DMS153 (cell line): ENCODE measurements at places on chromosomes 6 and 20.
A peak's percentile ranks its signal among the peaks of the same experiment; 100 is the strongest.

DNA sequence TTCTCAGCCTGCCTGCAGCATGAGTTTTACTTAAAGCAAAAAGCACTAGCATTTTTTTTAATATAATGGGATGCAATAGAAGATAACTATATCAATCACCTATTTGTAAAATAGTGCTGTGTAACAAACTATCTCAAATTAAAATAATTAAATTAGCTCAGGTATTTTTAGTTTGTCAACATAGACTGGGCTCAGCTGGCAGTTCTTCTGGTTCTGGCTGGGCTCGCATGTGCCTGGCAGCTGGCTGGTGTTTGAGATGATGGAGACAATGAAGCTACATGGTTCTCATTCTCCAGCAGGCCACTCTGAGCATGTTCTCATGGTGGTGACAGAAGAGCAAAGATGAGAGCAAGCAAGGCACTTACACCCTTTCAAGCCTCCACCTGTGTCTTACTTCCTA is 181.0 kb downstream of the PLCB1 start:
- DNase-seq, result no peak

- DNase-seq, result no peak
These were observed 417 bp downstream of the PRRT1 start for GRCh38 chr6:32151181-32151862.

- DNase-seq, result no peak
These were observed 109.8 kb downstream of the CHD6 start for GRCh38 chr20:41508335-41508734.

DNA sequence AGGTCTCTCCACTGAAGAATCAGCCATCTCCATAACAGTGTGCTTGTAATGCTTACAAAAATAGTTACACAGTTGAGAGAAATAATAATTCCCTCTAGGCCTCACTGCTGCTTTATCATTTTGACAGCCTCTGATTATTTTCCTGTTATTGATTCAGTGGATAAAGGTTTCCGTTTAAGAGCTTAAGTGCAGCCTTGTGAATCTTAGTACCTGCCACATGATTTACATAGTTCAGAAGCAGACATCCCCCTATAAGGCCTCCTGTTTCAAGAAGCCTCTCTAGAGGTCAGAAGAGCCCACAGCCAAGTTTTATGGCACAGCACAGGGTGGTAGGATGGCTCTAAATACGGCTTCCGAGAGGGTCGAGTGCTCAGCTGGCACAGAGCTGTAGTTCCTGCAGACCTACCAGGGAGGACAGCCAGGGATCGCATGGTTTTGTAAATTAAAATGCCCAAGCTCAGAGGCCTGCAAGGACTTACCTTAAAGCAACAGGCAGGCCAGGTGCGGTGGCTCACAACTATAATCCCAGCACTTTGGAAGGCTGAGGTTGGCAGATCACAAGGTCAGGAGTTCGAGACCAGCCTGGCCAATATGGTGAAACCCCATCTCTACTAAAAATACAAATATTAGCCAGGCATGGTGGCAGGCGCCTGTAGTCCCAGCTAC is 17.6 kb upstream of the PYGB start:
- DNase-seq, result no peak

- DNase-seq, result no peak
These were observed 425.1 kb upstream of the SULF2 start for GRCh38 chr20:48210111-48211027.

GRCh38 chr6:96469312-96469711 is 52.3 kb upstream of the UFL1 start:
- DNase-seq, result no peak

DNA sequence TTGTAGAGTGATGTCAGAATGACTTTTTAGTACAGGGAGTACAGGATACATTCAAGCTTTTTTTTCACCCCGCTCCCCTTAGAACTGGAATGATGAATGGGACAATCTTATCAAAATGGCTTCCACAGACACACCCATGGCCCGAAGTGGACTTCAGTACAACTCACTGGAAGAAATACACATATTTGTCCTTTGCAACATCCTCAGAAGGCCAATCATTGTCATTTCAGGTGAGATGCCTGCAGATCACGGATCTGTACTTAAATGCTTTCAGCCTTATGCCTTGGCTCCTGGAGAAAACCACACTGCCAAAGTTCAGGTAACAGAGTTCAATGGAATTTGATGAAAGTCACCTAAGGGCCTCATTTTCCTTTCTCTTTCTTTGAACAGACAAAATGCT is 8.5 kb downstream of the TNFAIP3 start:
- no peak for DNase-seq

DNA sequence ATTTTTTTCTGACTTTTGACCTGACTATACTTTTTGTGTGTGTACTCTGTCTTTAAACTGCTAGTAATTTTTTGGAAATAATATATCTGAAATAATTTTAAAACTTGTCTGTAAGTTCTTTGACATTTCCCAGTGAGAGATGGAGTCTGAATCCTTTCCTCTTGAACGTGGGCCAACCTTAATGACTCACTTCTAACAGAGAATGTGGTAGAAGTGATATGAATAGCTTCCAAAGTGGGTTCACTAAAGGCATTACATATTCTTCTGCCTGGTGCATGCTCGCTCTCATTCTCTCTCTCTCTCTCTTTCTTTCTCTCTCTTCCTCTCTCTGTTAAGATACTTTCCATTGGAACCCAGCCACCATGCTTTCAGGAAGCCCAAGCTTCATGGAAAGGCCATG is 108.7 kb upstream of the FERMT1 start:
- DNase-seq, result no peak

DNA sequence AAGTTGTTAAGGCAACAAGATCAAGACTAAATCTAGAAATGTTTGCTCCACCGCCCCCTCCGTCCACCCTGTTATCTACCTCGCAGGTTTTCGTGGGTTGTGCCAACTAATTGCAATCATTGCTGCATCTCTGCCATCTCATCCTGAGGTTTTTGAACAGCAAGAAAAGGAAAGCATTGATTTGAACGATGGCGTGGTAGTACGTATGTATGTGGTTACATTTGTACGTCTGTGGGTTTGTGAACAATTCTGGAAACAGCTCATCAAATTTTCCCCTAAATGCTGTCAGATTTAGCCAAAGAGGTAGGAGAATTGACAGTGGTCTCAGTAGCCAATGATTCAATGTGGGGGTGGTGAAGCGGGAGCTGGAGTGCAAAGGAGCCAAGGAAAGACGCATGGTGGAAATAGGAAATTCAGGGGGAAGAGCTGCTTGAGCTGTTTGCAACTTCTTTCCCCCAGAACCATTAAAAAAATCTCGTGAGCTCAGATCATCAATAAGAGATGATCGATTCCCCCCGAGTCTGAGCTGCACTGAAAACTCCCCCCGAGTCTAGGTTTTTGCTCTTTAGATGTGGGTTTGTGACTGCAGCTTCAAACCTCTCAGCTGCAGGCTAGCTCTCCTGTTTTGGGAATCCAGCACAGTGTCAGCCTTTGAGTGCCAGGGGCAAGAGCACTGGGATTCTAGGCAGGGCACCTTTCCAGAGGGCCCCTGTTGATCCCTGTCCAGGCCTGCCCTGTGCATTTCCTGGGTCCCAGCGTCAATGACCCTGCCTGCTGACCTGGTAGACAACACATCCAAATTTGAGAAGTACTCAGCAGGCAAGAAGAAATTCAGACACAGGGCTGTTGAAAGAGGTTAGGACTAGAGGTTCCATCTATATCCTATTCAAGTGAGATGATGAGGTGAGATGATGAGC is 72.6 kb upstream of the LY86 start:
- no peak for DNase-seq

DNA sequence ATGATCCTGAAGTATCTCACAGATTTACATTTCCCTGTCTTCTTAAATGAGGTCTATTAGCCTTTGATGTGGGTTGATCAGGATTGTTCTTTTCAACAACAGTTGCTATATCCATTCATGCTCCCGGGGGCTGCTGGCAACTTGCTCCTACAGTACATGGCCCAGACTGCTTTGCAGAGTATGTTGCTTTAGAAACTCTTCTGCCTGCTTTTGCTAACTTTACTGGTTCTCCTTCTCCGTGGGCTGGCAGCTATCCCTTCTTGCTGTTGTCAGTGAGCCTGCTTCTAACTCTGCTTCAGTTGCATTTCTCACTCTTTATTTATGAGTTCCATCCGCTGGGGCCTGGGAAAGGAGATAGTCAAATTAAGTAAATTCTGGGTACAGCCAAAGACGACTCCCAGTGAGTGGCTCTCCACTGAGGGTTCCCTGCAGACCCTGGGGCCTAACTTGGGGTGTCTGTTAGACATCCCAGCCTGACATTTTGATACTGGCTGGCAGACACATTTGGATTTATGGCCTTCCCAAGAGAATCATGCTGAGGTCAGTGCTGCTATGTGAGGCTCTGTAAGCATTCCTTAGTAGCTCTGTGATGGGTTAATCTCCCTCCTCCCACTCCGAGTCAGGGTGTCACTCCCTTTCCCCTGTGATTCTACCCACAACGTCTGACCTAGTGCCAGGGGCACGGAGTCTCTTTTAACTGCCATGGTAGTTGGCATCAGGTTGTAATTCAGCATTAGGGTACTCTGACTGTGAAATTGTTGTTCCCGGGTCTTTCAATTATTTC is 73.6 kb downstream of the SLX4IP start:
- no peak for DNase-seq

GRCh38 chr6:66184091-66184490 is 477.1 kb upstream of the EYS start:
- no peak for DNase-seq

GRCh38 chr6:36897609-36898008 is 11.9 kb downstream of the C6orf89 start:
- no peak for DNase-seq

DNA sequence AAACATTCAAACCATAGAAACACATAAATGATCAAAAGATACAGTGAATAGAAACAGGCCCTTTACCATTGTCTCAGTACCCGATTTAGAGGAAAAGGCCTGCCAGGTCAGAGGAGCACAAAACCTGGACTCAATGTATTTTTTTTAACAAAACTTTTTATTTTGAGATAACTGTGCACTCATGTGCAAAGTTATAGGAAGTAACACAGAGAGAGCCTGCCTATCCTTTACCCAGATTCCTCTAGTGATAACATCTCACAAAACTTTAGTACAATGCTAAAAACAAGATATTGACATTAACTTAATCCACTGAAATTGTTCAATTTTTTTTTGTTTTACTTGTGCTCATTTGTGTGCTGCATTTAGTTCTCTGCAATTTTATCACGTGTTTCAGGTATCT is 36.8 kb upstream of the SAMD3 start:
- no peak for DNase-seq

DNA sequence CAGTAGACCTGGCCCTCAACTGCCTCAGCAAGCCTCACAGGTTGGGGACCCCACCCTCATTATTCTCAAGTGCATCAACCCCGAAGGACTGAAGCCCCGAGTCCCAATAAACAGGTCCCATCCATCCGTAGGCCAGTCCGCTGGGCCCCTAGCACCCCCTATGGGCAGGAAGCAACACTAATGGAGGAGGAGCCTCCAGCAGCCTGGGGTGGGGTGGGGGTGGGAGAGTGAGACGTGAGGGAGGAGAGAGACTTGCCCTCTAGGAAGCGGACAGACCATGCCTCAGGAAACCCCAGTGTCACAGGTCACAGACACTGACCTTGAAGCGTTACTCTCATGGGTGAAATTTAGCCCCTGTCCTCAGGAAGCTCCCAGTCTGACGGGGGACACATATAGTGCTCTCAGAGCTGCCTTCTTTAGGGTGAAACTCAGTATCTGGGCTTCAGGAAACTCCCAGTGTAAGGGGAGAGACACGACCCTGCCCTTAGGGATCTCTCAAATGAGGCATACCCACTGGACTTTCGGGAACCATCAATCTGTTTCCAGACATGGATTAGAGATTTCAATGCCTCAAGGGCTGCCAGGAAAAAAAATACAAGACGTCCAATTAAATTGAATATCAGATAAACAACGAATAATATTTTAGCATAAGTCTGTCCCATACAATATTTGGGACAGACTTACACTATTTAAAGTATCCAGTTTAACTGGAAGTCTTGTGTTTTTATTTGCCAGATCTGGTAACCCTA is 125.8 kb downstream of the MRPL14 start:
- peak; percentile 41 for DNase-seq

DNA sequence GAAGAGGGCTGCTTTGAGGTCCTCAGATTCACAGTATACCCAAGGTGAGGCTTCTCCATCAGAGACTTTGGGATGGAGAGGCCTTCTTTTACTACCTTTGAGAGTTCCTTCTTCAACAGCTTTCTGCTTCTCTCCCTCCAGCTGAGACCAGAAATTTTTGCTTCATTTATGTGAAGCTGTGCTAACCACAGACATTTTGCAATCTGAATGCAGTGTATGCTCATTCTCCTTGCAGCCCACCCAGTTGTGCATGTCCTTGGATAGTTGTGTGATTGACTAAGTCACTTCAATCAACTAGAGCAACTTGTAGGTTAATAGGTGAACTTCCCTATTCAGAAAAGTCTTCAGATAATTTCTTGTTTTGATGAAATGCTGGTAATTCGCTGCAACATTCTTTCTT is 20.1 kb downstream of the DCBLD1 start:
- DNase-seq, result no peak

DNA sequence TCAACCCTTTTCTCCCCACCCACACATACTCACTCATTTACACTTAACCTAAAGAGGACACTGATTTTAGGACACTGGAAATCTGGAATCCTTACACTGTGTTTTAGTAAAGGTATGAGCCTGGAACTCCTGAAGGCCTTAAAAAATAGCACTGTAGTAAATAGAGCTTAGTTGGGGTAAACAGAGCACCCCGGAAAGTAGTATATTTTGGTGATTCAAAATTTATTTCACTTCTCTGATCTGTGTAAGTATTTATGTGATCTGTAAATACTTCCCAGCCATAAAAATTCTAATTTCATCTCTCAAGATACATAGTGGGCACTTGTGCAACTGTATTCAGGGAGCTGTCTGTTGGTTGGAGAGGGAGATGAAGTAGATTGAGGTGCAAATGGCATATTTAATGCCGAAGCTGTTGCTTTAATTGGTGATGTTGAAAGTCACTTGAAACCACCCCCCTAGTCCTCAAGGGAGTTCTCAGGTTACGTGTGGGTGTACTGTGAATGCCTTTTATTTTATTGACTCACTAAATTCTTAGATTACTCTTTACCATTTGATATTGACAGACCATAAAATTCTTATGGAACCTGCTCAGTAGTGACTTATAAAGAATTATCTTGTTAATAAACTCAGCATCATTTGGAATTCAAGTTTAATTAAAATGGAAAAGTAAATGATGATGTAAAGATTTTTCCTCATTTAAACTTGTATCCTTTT is 154.9 kb downstream of the SOX4 start:
- DNase-seq, result peak; percentile 81

GRCh38 chr6:51025082-51025777 is 206.6 kb downstream of the TFAP2B start:
- DNase-seq, result no peak
